ENCODE measurements at places on chromosomes 3 and 15. TPM values are rescaled to one million over a fixed set of nuclear protein-coding genes. Genes with fewer than 3 reads are reported as not detected.

MUC4 gene
- not detected for polyA plus RNA-seq

HESX1 gene
- 0.40 TPM for polyA plus RNA-seq

CCDC54 gene
- polyA plus RNA-seq = not detected

CEP152 gene
- polyA plus RNA-seq = 8.4 TPM

KCTD6 gene
- 10.3 TPM for polyA plus RNA-seq

CX3CR1 gene
- polyA plus RNA-seq = 1.0 TPM

SLC12A1 gene
- polyA plus RNA-seq = not detected

STRA6 gene
- polyA plus RNA-seq = not detected

PHLDB2 gene
- polyA plus RNA-seq = 0.15 TPM

CFAP100 gene
- not detected for polyA plus RNA-seq

NANOGP8 gene
- not detected for polyA plus RNA-seq

APPL1 gene
- 58.8 TPM for polyA plus RNA-seq

STXBP5L gene
- polyA plus RNA-seq = not detected

IGSF10 gene
- not detected for polyA plus RNA-seq

IL17RE gene
- polyA plus RNA-seq = not detected

OCA2 gene
- not detected for polyA plus RNA-seq

PARP14 gene
- polyA plus RNA-seq = 15.1 TPM

ESYT3 gene
- 0.14 TPM for polyA plus RNA-seq

MCF2L2 gene
- polyA plus RNA-seq = not detected

NMNAT3 gene
- polyA plus RNA-seq = 5.6 TPM

RASGRF1 gene
- polyA plus RNA-seq = not detected

RTP3 gene
- polyA plus RNA-seq = not detected

SPINK8 gene
- polyA plus RNA-seq = not detected

AP4E1 gene
- 3.0 TPM for polyA plus RNA-seq

THRB gene
- not detected for polyA plus RNA-seq

DGKG gene
- polyA plus RNA-seq = not detected

PHC3 gene
- 67.2 TPM for polyA plus RNA-seq

MFSD1 gene
- polyA plus RNA-seq = 52.9 TPM

MYH15 gene
- not detected for polyA plus RNA-seq

IQCF2 gene
- not detected for polyA plus RNA-seq

MYO5A gene
- polyA plus RNA-seq = 4.2 TPM

GOLGA8O gene
- not detected for polyA plus RNA-seq

RETNLB gene
- not detected for polyA plus RNA-seq

GOLGA6L7 gene
- polyA plus RNA-seq = not detected

SYNPR gene
- not detected for polyA plus RNA-seq

MKRN2OS gene
- polyA plus RNA-seq = not detected

IL5RA gene
- not detected for polyA plus RNA-seq

A4GNT gene
- not detected for polyA plus RNA-seq

CILP gene
- not detected for polyA plus RNA-seq

OSBPL10 gene
- 0.15 TPM for polyA plus RNA-seq

EXD1 gene
- polyA plus RNA-seq = not detected

C2CD4A gene
- polyA plus RNA-seq = not detected

GPR87 gene
- not detected for polyA plus RNA-seq

CLK3 gene
- 104 TPM for polyA plus RNA-seq

ATP13A5 gene
- not detected for polyA plus RNA-seq

PPP1R14D gene
- polyA plus RNA-seq = not detected

GRM7 gene
- polyA plus RNA-seq = not detected

P2RY12 gene
- polyA plus RNA-seq = not detected

GRAMD1C gene
- polyA plus RNA-seq = not detected

FBXO40 gene
- 0.17 TPM for polyA plus RNA-seq

AGTR1 gene
- polyA plus RNA-seq = not detected

RLBP1 gene
- polyA plus RNA-seq = not detected

RUBCN gene
- polyA plus RNA-seq = 40.2 TPM
